Transverse colon (tissue), 4 donors: ENCODE measurements at places on chromosomes 2 and 18. TPM values are rescaled to one million over a fixed set of nuclear protein-coding genes. Genes with fewer than 3 reads are reported as not detected.

Gene CPO
- total RNA-seq: not detected

DNA sequence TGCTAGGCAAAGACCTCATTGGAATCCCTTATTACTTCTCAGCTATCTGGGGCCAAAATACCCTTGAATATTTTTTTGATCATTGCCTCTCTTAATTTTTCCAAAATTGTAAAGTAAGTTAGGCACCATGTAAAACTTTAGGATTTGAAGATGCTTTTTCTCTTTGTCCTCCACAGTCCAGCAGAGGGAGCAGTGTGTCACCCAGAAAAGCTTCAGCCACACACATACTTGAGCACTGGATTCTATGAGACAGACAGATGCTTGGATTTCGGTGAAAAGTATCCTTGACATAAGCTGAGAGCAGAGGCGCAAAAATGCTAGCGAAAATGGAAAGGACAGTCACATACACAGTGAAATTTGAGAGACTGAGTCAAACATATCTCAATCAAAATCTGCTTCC, 74.7 kb upstream of the KCNJ3 start:
- no peak overlapping the region for H3K27ac ChIP-seq
- no peaks in the 10 kb centered on the region for H3K27me3 ChIP-seq
- H3K4me3 ChIP-seq: no peak overlapping the region
- no peaks in the 10 kb centered on the region for H3K36me3 ChIP-seq
- DNase-seq: peak; percentile 20

Gene NDC80
- total RNA-seq: not detected

Gene MAPK4
- 8.6 TPM for total RNA-seq

GRCh38 chr2:152062125-152063091, 36.4 kb downstream of the CACNB4 start:
- no peaks in the 10 kb centered on the region for H3K27me3 ChIP-seq
- no peaks in the 10 kb centered on the region for H3K4me1 ChIP-seq
- H3K27ac ChIP-seq: no peak overlapping the region
- no peak overlapping the region for H3K4me3 ChIP-seq
- no peaks in the 10 kb centered on the region for H3K36me3 ChIP-seq

- no peaks in the 10 kb centered on the region for H3K36me3 ChIP-seq
- DNase-seq: no peak
- no peaks in the 10 kb centered on the region for H3K4me1 ChIP-seq
- H3K27ac ChIP-seq: no peak overlapping the region
These were observed 225.7 kb upstream of the FANCL start for GRCh38 chr2:58466804-58467203.

DNA sequence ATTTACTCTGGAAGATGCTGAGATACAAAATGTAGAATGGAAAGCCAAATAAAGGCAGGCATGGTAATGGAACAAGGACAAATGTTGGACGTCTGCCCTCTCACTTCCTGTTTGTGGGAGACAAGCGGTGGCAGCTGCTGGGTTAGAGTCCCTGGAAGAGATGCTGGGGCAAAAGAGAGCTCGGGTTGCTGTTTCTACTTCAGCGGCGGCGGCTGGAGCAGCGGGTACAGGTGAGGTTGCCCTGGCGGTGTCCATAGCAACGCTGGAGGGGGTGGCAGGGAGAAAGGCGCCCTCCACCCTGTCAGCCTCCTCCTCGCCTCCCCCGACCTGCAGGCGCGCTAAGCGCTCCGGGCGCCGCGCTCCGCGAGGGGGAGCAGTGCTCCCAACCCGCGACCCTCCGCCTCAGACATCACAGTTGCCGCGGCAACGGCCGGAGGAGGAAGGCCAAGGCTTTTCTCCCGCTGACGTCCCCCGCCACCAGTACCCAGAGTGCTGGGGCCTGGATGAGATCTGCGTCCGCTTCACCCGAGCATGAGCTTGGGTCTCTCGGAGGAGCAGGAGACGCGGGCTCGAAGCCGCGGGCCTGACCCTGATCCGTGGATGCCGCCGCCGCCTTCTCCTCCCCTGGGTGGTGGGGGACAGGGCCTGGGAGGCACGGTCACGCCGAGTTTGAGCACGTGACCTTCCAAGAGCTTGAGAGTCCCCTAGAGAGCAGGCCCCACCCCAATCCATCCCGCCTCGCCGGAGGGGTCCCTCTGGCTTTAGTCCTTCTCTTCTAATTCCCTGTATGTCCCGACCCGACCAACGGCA, 65.6 kb downstream of the NOL4 start:
- no peak for DNase-seq
- no peak overlapping the region for H3K27ac ChIP-seq
- peaks cover 50% of the 10 kb centered on the region for H3K27me3 ChIP-seq
- peaks cover 4% of the 10 kb centered on the region for H3K4me1 ChIP-seq
- H3K36me3 ChIP-seq: no peaks in the 10 kb centered on the region

DNA sequence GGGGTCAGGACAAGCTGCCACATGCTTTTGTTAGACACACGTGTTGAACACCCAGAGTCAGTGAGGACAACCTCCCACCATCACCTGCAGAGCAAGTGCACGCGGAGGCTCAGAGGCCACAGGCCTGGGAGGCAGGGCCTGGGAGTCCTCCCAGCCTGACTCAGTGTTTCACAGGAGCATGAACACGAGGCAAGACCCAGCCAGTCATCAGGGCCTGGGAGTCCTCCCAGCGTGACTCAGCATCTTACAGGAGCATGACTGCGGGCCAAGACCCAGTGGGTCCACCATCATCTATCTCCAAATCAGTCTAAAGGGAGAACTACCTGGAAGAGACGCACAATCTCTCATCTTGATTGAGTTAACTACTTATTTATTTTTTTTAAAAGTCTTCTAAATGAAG, 112.6 kb upstream of the PXDN start:
- no peak overlapping the region for H3K4me3 ChIP-seq
- H3K27me3 ChIP-seq: peaks cover 18% of the 10 kb centered on the region
- DNase-seq: no peak
- H3K36me3 ChIP-seq: no peaks in the 10 kb centered on the region
- H3K4me1 ChIP-seq: no peaks in the 10 kb centered on the region

Gene SERPINB3
- total RNA-seq: not detected

GRCh38 chr2:170408461-170409163, 230.7 kb downstream of the MYO3B start:
- H3K4me3 ChIP-seq: no peak overlapping the region
- no peak overlapping the region for H3K27ac ChIP-seq
- H3K4me1 ChIP-seq: peaks cover 15% of the 10 kb centered on the region

Gene EML6
- 8.2 TPM for total RNA-seq

Gene ELOA2
- total RNA-seq: not detected

DNA sequence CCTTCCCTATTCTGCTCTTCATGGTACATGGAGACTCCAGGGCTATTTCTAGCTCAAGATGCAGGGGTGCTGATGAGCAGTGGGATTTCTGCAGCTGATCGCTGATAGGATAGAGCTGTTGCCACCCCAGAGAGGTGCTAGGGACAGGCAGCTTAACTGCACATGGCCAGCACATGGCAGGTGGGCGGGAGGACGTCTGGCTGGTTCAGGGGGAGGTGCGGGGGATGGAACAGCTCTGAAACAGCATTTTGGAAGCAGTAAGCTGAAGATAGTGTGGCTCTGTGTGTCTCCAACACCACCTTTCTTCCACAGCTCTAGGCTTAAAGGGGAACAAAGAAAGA, 151.9 kb upstream of the PELI1 start:
- H3K27me3 ChIP-seq: no peaks in the 10 kb centered on the region
- H3K27ac ChIP-seq: no peak overlapping the region
- no peaks in the 10 kb centered on the region for H3K4me1 ChIP-seq
- no peaks in the 10 kb centered on the region for H3K36me3 ChIP-seq
- H3K4me3 ChIP-seq: no peak overlapping the region

DNA sequence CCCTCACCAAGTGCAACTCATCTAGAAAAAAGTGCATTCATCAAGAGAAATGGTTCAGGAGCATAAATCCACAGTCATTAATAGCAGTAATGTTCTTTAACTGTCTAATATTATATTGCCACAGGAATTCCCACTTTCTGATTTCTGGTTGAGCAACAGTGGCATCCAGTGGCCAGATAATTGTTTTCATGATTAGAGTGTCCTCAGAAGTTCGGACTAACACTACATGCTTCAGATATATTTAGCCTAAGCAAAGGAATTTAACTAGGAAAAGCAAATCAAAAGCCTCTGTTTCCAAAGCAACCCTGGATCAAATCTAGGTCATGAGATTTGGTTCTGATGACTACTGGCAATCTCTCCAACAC, 9.8 kb upstream of the ERBB4 start:
- H3K27me3 ChIP-seq: no peaks in the 10 kb centered on the region
- no peaks in the 10 kb centered on the region for H3K36me3 ChIP-seq
- H3K4me1 ChIP-seq: no peaks in the 10 kb centered on the region
- no peak overlapping the region for H3K27ac ChIP-seq

DNA sequence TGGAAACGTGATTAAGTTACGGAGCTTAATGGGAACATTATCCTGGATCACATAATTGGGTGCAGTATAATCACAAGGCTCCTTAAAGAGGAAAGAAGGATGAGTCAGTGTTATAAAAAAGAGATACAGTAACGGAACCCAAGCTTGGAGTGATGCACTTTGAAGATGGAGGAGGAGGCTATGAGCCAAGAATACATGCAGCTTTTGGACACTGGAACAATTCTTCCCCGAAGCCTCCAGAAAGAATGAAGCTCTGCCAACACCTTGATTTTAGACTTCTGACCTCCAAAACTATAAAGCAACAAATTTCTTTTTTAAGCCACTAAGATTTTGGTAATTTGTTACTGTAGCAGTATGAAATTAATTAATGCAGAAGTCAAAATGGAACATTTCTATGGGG, 85.1 kb downstream of the CDH7 start:
- H3K4me3 ChIP-seq: no peak overlapping the region
- DNase-seq: no peak
- no peak overlapping the region for H3K27ac ChIP-seq
- no peaks in the 10 kb centered on the region for H3K4me1 ChIP-seq

- H3K4me3 ChIP-seq: peak within 1 kb of the TSS; percentile 59
- no peaks in the 10 kb centered on the region for H3K36me3 ChIP-seq
- peaks cover 46% of the 10 kb centered on the region for H3K4me1 ChIP-seq
- peak within 1 kb of the TSS; percentile 98 for H3K27ac ChIP-seq
These were observed at the start of gene CHMP1B for GRCh38 chr18:11851146-11851805. Gene CHMP1B, plus strand, starts transcription at chr18:11851413. Its CDS starts 99 bp downstream, at chr18:11851512.

Gene FBXO48
- total RNA-seq: 2.6 TPM

- H3K4me3 ChIP-seq: no peak overlapping the region
- no peak overlapping the region for H3K27ac ChIP-seq
- peaks cover 17% of the 10 kb centered on the region for H3K4me1 ChIP-seq
- no peaks in the 10 kb centered on the region for H3K27me3 ChIP-seq
These were observed 38.1 kb downstream of the LDLRAD4 start for GRCh38 chr18:13256444-13257305.

GRCh38 chr2:25377822-25378421, 36.2 kb upstream of the DNMT3A start:
- no peak overlapping the region for H3K4me3 ChIP-seq
- DNase-seq: no peak
- no peaks in the 10 kb centered on the region for H3K27me3 ChIP-seq

GRCh38 chr2:108945969-108946368, 43.1 kb downstream of the EDAR start:
- no peak overlapping the region for H3K4me3 ChIP-seq
- no peaks in the 10 kb centered on the region for H3K4me1 ChIP-seq
- H3K36me3 ChIP-seq: no peaks in the 10 kb centered on the region
- H3K27me3 ChIP-seq: no peaks in the 10 kb centered on the region
- DNase-seq: no peak

DNA sequence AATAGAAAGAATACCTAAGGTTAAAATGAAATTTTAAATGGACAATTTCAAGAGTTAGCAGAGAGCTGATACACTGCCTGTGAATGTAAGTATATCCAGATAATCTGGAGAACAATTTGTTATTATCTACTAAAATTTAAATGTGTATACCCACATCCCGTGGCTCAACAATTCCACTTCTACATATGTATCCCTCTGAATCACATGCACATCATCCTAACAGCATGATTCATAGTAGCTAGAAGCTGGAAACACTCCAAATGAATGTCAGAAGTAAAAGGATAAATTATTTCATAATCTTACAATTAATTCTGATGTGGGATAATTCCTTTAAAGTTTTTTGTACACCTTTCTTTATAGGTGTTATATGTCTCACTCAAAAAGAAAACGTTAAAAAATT, 87.9 kb downstream of the CNTNAP5 start:
- H3K36me3 ChIP-seq: no peaks in the 10 kb centered on the region
- H3K27ac ChIP-seq: no peak overlapping the region
- no peaks in the 10 kb centered on the region for H3K27me3 ChIP-seq
- H3K4me3 ChIP-seq: no peak overlapping the region
- H3K4me1 ChIP-seq: no peaks in the 10 kb centered on the region

- no peaks in the 10 kb centered on the region for H3K27me3 ChIP-seq
- no peaks in the 10 kb centered on the region for H3K36me3 ChIP-seq
- no peaks in the 10 kb centered on the region for H3K4me1 ChIP-seq
- no peak overlapping the region for H3K4me3 ChIP-seq
- no peak for DNase-seq
These were observed 268.6 kb upstream of the NCKAP5 start for GRCh38 chr2:133836691-133837345.

DNA sequence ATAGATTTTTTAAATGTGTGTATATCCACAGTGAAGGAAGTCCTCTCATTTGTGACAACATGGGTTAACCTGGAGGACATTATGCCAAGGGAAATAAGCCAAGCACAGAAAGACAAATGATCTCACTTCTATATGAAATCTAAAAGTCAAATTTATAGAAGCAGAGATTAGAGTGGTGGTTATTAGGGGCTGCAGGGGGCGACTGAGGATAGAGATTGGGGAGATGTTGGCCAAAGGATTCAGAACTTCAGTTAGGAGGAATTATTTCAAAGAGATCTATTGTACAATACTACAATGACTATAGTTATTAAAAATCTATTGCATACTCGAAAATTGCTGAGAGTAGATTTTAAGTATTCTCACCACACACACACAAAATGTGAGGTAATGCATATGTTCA, 252.4 kb upstream of the SLC39A10 start:
- H3K4me3 ChIP-seq: no peak overlapping the region
- no peaks in the 10 kb centered on the region for H3K36me3 ChIP-seq
- no peak for DNase-seq
- no peaks in the 10 kb centered on the region for H3K4me1 ChIP-seq
- H3K27me3 ChIP-seq: no peaks in the 10 kb centered on the region

DNA sequence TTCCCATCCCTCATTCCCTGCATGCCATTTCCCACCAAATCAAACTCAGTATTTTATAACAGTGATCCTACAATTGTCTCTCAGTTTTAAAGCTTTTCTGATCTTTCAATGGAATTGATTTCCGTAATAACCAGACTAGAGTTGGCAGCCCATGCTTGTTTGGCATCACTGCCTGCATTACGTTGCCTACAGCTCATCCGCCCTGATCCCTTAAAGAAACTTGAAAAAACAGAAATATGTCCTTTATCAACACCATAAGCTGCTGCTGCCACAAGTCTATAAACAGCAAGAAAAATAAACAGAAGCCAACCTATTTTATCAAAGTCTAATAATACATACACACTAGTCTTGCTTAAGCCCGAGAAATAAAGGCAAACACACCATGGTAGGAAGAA, 331.0 kb downstream of the METTL4 start:
- no peak overlapping the region for H3K4me3 ChIP-seq
- no peaks in the 10 kb centered on the region for H3K4me1 ChIP-seq
- no peak overlapping the region for H3K27ac ChIP-seq
- DNase-seq: no peak
- H3K36me3 ChIP-seq: no peaks in the 10 kb centered on the region

Gene CAD
- 17.6 TPM for total RNA-seq
